ENCODE measurements at places on chromosomes 1 and 21. TPM values are rescaled to one million over a fixed set of nuclear protein-coding genes. Genes with fewer than 3 reads are reported as not detected.

The ASPM gene
- total RNA-seq = 21.9 TPM

The POU2F1 gene
- total RNA-seq = 3.9 TPM

The DRAXIN gene
- 0.13 TPM for total RNA-seq

The ATP6V1G3 gene
- not detected for total RNA-seq

The CCDC24 gene
- total RNA-seq = 7.2 TPM

The CLIC6 gene
- 0.04 TPM for total RNA-seq

The SLAMF7 gene
- 1.8 TPM for total RNA-seq

The MAP3K7CL gene
- 2.0 TPM for total RNA-seq

The PPM1J gene
- 1.5 TPM for total RNA-seq

The GRIK3 gene
- not detected for total RNA-seq

The ASCL5 gene
- 0.08 TPM for total RNA-seq

The MAN1C1 gene
- 0.25 TPM for total RNA-seq

The GPR61 gene
- total RNA-seq = not detected

The S100A9 gene
- total RNA-seq = 0.65 TPM

The LIPI gene
- total RNA-seq = not detected

The TRNP1 gene
- 183 TPM for total RNA-seq

The CLDN17 gene
- total RNA-seq = not detected

The C1orf141 gene
- total RNA-seq = not detected

The SLC30A2 gene
- 0.05 TPM for total RNA-seq

The FAM72C gene
- total RNA-seq = 5.8 TPM

The ZNF644 gene
- total RNA-seq = 11.4 TPM

The F5 gene
- total RNA-seq = 0.08 TPM

The PCP4L1 gene
- total RNA-seq = 0.10 TPM

The PSMG1 gene
- total RNA-seq = 94.3 TPM

The TPTE gene
- total RNA-seq = not detected

All from A549 treated with CpdA at 1 μM for 4 hours (cell line).